ENCODE measurements at places on chromosomes 16 and 17.

GRCh38 chr17:8466456-8466855 is 30.8 kb downstream of the NDEL1 start:
- DNase-seq: no peak

- peak; percentile 58 for DNase-seq
Observed at GRCh38 chr17:39209317-39210092, 9.4 kb downstream of the RPL19 start.

GRCh38 chr16:17204206-17204605 is 266.6 kb downstream of the XYLT1 start:
- no peak for DNase-seq

- no peak for DNase-seq
Observed at GRCh38 chr17:78774453-78774852, 7.6 kb downstream of the CYTH1 start.

DNA sequence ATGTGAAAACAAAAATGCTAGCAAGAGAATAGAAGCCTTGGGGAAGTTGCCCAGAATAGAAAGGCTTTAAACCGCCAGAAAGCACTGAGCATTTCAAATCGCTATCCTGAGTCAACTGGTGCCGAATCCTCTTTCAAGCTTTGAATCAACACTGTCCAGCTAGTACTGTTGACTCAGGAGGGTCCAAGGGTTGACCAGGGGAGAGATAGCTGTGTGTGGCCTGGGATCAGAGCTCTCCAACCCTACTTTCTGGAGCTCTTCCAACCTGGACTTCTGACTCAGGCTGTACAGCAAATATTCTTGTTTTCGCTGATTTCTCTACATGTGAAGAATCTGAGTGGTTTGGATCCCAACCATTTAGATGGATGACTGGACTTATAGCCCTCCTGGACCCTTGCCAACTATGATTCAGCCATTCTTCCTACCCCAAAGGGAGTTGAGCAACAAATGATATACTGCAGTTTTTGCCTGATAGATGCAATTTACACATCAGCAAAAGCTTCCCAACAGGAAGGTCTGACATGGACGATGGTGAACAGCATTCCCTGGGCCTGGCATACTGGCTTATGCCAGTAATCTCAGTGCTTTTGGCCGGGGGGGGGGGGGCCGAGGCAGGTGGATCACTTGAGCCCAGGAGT is 154.0 kb upstream of the SDK2 start:
- no peak for DNase-seq

DNA sequence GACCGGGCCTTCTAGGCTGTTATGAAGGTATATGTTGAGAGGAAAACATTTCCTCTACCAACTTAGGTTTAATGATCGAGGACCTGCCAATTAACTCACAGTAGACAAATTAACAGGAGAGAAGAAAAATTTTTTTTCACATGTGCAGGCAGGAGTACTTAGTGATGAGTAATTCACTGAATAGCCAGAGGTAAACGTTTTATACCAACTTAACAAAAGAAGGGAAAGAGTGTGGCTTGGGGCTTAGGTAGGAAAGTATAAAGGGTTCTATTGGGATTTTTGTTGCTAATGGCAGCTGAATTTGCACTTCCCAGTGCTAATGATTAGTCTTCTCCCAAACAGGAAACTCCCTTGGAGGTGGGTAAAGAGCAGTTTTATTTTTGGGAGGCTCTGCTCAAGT is 121.6 kb upstream of the HS3ST4 start:
- no peak for DNase-seq

DNA sequence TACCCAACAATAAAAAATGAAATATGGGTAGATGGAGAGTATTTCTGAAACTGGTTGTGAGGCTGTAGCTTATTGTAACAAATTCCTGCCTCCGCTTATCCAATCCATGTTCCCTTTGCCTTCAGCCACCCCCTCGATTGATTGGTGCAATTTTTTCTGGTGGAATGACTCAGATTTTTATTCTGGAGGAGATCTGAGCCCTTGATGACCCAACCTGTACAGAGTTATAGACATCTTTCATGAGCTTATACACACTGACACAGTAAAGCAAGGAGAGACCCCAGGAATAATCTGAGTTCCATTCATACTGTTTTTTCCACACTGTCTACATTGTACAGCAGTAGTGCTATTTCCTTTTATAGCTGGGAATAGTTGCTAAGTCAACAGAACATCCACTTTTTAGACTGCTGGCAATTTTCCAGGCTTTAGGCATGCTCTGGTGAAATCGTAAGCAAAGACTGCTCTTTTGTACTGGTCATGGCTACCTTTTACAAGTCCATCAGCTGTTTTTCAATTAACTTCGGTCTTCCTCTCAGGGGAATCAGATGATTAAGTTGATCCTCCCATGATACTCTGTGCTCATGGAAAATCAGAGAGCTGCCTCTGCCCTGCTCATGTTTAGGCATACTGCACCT is 30.1 kb downstream of the CCL4 start:
- no peak for DNase-seq

GRCh38 chr16:71826533-71827017 is 17.9 kb upstream of the AP1G1 start:
- no peak for DNase-seq

DNA sequence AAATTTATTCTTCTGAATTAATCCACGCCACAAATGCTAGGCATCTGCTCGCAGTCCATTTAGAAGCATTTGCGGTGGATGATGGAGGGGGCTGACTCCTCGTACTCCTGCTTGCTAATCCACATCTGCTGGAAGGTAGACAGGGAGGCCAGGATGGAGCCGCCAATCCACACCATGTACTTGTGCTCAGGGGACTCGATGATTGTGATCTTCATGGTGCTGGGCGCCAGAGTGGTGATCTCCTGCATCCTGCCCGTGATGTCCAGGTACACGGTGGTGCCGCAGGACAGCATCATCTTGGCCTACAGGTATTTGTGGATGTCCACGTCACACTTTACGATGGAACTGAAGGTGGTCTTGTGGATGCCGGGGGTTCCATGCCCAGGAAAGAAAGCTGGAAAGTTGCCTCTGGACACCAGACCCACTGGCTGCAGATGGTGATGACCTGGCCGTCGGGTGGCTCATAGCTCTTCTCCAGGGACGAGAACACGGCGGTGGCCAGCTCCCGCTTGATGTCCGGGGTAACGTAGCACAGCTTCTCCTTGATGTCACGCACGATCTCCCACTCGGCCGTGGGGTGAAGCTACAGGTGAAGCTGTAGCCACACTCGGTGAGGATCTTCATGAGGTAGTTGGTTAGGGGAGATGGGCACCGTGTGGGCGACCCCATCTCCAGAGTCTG is 7.5 kb upstream of the HEATR3 start:
- DNase-seq: no peak

DNA sequence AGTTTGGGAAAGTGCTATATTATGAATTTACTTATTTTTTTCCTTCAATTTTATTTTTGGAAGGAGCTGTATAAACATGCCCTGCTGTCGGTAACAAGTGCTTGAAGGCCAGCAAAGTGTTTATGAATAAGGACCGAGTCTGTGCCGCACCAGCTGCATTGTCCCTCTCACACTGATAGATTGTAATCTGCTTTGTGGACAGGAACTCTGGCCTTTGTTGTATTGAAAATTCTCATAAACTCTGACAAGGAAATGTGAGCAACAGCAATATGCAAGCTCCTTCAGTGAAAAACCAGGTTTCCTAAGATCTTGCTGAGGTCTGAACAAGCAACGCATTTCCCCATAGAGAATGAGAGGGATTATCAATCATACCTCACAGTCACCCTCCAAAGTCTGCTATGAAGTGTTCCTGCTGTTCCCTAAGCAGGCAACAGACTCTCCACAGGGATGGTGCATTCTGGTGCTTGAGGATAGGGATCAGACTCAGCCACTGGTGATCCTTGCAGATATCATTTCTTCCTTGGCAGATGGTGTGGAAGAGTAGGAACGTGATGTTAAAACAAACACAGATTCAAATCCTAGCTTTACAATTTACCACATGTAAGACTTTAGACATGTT is 109.6 kb downstream of the KCNJ2 start:
- DNase-seq: no peak

GRCh38 chr17:29723278-29724047 is 100.8 kb upstream of the CORO6 start:
- DNase-seq: peak; percentile 24

- no peak for DNase-seq
Observed at GRCh38 chr16:62615526-62615925, 579.3 kb upstream of the CDH8 start.

GRCh38 chr16:4323845-4324488 is 8.1 kb downstream of the GLIS2 start:
- no peak for DNase-seq

DNA sequence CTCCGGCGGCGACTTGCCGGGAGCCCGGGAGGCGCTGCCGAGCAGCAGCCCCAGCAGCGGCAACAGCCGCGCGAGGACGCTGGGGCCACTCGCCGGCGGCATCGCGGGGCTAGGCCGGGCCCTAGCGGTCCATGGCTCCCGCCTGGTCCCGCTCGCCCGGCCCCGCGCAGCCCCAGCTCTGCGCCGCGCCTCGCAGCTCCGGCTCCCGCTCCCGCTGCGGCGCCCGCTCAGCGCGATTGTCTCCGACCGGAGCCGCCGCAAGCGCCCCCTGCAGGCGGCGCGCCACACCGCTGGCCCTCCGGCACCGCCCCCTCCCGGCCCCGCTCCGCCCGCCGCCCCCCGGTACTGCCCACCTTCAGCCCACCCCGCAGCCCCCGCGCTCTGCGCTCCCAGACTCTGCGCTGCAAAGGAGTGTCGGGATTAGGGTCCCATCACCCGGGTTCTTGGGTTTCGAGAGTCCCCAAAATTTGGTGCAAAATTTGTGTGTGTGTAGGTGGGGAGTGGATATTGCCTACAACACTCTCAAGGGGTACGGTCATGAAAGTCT is at the start of gene FAM171A2:
FAM171A2 (minus strand) TSS at position 241 of the 547 bp plus-strand sequence; CDS start at position 102, 139 bp downstream.
- peak; percentile 63 for DNase-seq

GRCh38 chr17:29645515-29646051 is 22.9 kb upstream of the CORO6 start:
- DNase-seq: no peak

GRCh38 chr17:80790981-80791742 is 200.5 kb upstream of the CHMP6 start:
- peak; percentile 44 for DNase-seq

DNA sequence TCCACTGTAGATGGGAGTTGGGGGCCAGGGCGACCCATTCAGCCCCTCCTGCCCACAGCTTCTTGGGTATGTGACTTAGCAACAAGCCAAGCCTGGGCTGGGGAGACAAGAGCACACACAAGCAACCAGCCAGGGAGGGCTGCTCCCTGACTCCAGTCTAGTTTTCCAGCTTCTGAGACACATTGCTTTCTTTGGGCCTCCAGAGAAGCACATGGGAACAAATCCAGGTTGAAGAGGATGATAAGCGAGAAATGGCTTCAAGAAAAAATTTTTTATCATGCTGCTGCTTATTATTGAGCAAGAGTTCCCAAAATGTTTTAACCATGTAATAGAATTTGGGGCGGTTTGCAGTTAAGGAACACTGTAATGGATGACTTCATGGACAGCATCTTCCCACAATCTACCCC is 173.7 kb downstream of the SOX9 start:
- no peak for DNase-seq

DNA sequence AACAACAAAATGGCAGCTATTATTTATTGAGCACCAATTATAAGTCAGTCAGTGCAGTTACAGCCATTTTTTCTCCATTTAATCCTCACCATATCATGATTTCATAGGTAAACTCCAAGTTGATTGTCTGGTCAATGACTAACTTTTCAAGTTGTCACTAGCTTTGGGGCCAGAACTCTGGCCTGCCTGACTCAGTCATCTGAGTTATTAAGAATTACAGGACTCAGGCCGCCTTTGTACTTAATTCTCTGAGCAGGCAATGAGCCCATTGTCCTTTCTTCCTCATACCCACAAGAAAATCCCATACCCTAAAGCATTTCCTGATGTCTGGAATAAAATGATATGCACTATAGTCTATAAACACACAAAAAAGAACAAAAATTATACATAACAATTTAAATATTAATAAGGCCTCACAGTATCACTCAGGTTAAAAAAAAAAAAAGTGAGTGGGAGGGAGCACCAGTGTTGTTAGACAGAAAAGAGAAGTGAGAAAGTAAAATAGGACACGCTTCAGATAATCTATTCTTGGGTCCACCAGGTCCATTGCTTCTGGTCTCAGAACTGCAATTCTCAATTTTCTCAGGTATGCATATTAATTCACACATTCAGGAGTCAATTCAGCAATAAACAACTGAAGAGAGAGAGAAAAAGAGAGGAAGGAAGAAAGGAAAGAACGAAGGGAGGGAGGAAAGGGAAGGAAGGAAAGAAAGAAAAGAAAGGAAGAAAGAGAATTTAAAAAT is 70.2 kb downstream of the SPAG9 start:
- no peak for DNase-seq

GRCh38 chr17:78935419-78936323 is 10.5 kb upstream of the TIMP2 start:
- DNase-seq: no peak

- no peak for DNase-seq
Observed at GRCh38 chr17:14805348-14805747, 459.8 kb downstream of the PMP22 start.

GRCh38 chr17:64020056-64020766 is at the start of gene ICAM2:
ICAM2 (minus strand) TSS chr17:64020633; CDS start chr17:64006691, 13,942 bp downstream.
- peak; percentile 97 for DNase-seq

DNA sequence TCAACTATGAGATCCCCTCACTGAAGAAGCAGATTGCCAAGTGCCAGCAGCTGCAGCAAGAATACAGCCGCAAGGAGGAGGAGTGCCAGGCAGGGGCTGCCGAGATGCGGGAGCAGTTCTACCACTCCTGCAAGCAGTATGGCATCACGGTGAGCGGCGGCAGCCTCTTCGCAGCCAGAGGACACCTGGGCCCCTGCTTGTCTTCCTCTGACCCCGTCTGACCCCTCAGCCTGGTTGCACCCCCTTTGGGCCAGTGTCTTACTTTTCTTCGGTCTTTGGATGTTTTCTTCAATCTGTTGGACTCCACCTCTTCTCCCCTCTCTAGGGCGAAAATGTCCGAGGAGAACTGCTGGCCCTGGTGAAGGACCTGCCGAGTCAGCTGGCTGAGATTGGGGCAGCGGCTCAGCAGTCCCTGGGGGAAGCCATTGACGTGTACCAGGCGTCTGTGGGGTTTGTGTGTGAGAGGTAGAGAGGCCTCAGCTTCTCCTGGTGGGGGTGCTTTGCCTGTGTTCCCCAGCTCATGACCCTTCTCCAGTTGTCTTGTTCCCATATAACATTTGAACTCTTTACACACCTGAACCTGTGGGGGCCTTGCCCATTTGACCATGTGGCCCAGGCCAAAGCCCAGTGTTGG is 4.4 kb downstream of the CDK5RAP3 start:
- DNase-seq: no peak

Measured in central memory CD4-positive, alpha-beta T cell (primary cell).